ENCODE measurements at places on chromosomes 16 and 17. TPM values are rescaled to one million over a fixed set of nuclear protein-coding genes. Genes with fewer than 3 reads are reported as not detected.

The ICAM2 gene
- total RNA-seq: 58.7 TPM

GRCh38 chr17:19306160-19307111 lies 56.1 kb downstream of the B9D1 start:
- no peaks in the 10 kb centered on the region for H3K27me3 ChIP-seq
- H3K4me1 ChIP-seq: peaks cover 7% of the 10 kb centered on the region
- H3K36me3 ChIP-seq: peaks cover 16% of the 10 kb centered on the region
- peak overlapping the region; percentile 20 for H3K27ac ChIP-seq

The CCP110 gene
- 22.0 TPM for total RNA-seq

DNA sequence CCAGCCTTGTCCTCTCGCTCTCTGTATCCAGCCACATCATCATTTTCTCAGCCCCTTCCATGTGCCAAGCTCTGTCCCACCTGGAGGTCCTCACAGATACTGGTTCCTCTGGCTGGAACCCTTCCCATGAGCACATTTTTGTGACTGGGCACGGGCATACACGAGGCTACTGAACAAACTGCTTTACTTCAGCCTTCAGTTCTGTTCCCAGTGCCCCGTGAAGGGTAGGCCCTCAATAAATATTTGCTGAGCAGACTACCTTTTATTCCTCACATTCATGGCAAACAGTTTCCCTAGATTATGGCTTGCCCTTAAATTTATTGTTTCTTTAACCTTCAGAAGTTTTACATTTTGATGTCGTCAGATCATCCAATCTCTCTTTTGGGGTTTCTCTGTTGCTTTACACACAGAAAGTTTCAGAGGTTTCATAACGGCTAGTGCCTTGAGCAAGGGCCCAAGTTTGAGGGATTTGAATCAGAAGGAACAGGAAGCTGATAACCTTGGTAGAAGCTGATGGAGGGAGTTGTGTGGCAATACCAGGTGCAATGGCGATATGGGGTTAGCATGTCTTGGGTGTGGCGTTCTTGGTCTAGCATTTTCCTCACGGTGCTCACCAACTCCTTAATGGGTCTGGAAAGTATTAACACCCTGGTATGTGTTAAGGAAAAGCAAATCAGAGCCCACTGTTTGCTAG lies 27.8 kb downstream of the TMEM92 start:
- H3K4me1 ChIP-seq: peaks cover 11% of the 10 kb centered on the region
- H3K27ac ChIP-seq: no peak overlapping the region
- H3K36me3 ChIP-seq: no peaks in the 10 kb centered on the region
- DNase-seq: no peak

DNA sequence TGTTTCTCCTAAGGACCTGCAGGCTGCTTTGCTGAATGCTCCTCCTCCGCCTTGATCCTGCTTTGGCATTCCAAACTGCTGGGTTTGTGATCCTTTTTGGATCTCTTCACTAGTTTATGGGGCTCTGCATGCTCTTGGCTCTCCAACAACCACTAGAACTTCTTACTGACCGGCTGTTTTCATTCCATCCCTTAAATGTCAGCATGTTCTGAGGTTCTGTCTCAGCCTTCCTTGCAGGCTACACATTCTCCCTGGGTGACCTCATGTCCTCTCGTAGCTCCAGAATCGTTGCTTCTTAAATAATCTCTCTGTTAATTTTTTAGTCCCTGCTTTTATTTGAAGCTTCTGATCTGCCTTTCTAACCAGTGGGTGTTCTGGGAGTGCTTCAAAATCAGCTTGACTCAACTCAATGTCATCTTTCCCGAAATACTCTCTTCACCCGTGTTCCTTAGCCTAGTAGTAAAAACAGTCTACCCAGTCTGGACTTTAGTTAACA lies 119.0 kb upstream of the HS3ST2 start:
- no peaks in the 10 kb centered on the region for H3K36me3 ChIP-seq
- H3K27me3 ChIP-seq: no peaks in the 10 kb centered on the region
- DNase-seq: no peak
- H3K4me1 ChIP-seq: no peaks in the 10 kb centered on the region
- H3K4me3 ChIP-seq: no peak overlapping the region
- no peak overlapping the region for H3K27ac ChIP-seq

DNA sequence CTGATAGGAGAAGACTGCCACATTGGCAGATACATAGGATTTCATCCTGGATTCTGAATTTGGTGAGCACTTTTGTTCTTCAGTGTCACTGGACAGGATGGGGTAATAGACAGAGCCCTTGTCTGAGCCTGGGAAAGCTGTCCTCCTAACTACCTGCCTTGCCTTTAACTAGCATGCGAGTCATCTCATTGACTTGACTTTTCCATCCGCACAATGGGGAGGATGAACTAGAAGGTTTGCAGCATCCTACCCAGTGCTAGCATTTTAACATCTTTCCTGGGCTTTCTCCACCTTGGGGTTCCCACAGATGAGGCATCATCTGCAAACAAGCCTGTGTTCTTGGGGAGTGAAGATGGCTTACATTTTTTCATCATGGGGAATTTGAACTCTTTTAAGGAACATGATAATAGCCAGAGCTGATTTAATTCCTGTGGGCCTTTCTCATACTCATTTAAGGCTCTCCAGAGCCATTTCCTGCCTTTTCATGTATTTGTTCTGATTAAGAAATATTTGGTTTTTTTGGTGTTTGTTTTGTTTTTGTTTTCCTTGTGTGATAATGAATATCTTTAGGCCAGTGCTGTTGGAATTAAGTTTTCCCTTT lies 139.5 kb downstream of the MSI2 start:
- H3K4me1 ChIP-seq: no peaks in the 10 kb centered on the region
- no peaks in the 10 kb centered on the region for H3K36me3 ChIP-seq
- no peak overlapping the region for H3K27ac ChIP-seq
- no peak for DNase-seq

The RPRML gene
- 0.37 TPM for total RNA-seq

The TPSB2 gene
- total RNA-seq: 0.46 TPM

GRCh38 chr16:8459085-8459733 lies 131.1 kb downstream of the TMEM114 start:
- H3K27ac ChIP-seq: no peak overlapping the region
- DNase-seq: no peak
- H3K27me3 ChIP-seq: no peaks in the 10 kb centered on the region
- H3K36me3 ChIP-seq: no peaks in the 10 kb centered on the region
- H3K4me1 ChIP-seq: no peaks in the 10 kb centered on the region
- no peak overlapping the region for H3K4me3 ChIP-seq
